Stimulated activated CD8-positive, alpha-beta memory T cell treated with anti-CD3 and anti-CD28 coated beads, Interleukin-7, amount 100 ng/mL, for 4 hours (primary cell): ENCODE measurements at places on chromosomes 5 and 9.

GRCh38 chr5:6488021-6488420, 39.4 kb downstream of the UBE2QL1 start:
- DNase-seq: no peak

DNA sequence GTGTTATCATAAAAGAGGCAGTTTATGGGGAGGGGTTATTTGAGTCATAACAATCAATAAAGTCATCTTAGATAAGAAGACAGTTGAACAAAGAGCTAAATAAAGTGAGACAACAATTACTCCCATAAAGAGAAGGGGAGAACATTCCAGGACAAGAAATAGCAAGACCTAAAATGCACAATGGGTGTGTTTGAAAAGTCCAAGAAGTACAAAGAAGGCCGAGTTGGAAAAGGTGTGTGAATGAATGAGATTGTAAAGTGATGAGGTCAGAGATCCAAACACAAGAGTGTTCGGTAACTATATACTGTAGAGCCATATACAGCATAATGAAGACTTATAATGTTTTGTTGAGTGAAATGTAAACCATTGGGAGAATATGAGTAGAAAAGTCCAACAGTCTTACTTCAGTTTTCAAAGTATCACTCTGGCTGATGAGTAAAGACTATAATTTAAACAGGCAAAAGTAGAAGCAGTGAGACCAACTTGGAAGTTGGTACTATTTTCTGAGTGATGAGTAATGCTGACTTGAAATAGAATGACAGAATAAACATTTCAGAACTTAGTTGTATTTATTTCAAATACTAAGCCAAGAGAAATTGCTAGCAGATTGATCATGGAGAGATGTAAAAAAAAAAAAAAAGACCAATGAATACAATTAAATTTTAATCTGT, 868.7 kb upstream of the CDH9 start:
- DNase-seq: no peak

- DNase-seq: no peak
Observed at GRCh38 chr9:105052346-105052745, 124.4 kb upstream of the ABCA1 start.

DNA sequence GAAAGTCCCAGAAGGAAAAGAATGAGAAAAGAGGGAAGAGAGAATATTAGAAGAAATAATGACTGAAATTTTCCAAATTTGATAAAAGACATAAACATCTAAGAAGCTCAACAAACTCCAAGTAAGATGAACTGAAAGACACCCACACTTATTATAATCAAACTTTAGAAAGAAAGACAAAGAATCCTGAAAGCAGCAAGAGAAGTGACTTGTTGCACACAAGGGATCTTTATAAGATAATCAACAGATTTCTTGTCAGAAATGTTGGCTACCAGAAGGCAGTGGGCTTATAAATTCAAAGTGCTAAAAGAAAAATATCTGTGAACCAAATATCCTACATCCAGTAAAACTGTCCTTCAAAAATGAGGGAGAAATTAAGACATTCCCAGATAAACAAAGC, 49.0 kb upstream of the FNIP1 start:
- no peak for DNase-seq

DNA sequence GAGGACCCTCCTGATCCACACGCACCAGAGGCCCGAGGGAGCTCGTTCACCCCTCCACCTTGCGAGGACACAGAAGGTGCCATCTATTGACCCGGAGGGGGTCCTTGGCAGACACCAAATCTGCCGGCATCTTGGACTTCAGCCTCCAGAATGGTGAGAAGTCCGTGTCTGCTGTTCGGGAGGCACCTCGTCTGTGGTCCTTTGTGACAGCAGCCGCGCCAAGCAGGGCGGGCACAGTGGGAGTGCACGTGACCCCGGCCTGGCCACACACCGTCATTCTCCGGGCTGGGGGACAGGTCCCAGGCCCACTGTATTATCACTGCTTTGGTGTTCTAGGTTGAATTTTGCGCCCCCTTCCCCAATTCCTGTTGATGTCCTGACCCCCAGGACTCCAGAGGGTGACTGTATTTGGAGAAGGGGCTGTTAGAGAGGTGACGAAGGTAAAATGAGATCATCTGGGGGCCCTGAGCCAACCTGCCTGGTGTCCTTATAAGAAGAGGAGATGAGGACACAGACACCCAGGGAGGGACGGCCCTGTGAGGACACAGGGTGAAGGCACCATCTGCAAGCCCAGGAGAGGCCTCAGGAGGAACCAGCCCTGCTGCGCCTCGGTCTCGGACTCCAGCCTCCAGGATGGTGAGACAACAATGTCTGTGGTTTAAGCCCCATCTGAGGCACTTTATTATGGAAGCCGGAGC, 15.7 kb downstream of the LPCAT1 start:
- no peak for DNase-seq

DNA sequence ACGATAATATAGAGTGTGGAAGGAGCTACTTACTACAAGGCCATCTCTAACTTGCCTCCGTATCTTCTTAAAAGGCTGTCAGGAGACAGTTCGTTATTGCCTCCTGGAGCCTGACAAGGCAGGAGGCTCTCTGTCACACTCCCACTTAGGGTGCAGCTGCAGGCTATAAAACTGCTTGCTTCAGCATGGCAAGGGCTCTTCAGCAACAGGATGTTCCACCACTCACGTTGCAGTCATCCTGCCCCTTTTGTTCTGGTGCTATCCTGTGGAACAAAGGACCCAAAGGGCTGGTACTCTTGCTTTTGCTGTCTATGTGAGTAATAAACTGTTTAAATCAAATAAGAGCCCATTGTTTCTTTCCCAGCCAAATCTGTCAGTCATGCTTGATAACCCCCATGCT, 508.9 kb downstream of the NTRK2 start:
- no peak for DNase-seq

GRCh38 chr9:20363233-20363632, 259.1 kb downstream of the MLLT3 start:
- no peak for DNase-seq

GRCh38 chr9:22682536-22682935, 235.9 kb downstream of the DMRTA1 start:
- DNase-seq: no peak
